ENCODE measurements at places on chromosomes 6 and 20.

GRCh38 chr6:19298421-19298820 lies 538.7 kb upstream of the ID4 start:
- DNase-seq, result no peak

- no peak for DNase-seq
These were observed 36.5 kb downstream of the ZNF217 start for GRCh38 chr20:53557130-53557529.

GRCh38 chr20:46056970-46057855 lies 28.2 kb downstream of the SLC12A5 start:
- peak; percentile 28 for DNase-seq

DNA sequence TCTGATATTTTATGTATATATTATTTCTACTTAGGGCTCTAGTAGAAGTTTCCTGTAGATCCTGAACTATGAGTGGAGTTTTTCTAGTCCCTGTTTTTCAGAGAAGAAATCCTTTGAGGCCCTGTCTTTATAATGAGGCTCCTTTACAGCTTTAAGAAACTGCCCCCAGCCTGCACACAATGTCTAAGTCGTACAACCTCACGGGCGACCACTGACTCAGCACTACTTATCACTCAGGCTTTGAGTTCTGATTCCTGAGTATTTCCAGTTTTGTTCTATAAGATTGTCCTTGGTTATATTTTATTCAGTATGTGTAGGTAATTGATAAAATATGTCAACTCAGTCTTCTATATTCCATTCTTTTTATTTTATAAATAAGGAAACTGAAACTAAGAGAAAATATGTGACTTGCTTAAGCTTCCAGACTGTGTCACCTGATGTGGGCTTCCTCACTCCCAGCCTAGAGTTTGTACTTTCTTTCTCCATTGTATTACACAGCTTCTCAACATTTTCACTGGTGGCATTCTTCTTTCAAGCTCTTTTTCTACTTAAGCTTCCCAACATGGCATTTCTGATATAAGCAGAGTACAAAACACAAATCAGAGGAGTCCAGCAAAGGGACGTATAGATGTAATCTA lies 167.0 kb downstream of the TBX18 start:
- no peak for DNase-seq

GRCh38 chr20:48364688-48365421 lies 462.9 kb downstream of the PREX1 start:
- DNase-seq, result no peak

- peak; percentile 72 for DNase-seq
These were observed at the start of gene KCNK15 for GRCh38 chr20:44745598-44746366. KCNK15 (plus strand) TSS chr20:44745865; CDS start chr20:44745911, 46 bp downstream.

DNA sequence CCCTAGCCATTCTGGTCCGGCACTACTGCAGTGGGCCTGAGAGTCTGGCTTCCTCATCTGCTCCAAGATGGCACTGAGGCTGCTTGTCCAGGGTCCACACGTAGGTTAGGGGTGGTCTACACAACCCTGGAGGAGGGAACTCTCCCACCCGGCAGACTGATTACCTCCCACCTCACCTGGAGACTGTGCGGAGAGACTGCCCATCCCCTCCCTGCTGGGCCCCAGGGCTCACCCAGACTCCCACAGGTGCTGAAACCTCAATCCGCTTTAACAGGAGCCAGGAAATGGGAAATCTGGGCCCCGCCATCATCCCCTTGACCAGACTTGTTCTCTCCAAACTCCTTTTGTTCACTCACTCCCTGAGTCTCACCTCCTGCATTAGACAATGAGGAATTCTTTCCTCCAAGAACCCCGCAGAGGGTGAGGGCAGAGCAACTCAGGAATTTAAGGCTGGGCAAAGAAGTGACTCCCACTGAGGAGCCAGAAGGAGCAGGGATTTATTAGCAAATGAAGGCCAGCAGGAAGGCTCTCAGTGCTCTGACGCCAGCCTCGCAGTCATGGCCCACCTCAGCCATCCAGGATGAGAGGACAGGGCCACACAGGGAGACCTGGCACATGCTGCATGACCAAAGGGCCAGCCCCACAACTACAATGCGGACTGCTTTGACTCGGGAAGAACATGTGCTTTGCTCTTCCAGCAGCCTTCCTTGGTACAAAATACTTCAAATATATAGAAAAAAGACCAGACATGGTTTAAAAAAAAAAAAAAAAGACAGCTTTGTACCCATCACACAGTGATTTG lies 53.0 kb downstream of the CDK5RAP1 start:
- no peak for DNase-seq

DNA sequence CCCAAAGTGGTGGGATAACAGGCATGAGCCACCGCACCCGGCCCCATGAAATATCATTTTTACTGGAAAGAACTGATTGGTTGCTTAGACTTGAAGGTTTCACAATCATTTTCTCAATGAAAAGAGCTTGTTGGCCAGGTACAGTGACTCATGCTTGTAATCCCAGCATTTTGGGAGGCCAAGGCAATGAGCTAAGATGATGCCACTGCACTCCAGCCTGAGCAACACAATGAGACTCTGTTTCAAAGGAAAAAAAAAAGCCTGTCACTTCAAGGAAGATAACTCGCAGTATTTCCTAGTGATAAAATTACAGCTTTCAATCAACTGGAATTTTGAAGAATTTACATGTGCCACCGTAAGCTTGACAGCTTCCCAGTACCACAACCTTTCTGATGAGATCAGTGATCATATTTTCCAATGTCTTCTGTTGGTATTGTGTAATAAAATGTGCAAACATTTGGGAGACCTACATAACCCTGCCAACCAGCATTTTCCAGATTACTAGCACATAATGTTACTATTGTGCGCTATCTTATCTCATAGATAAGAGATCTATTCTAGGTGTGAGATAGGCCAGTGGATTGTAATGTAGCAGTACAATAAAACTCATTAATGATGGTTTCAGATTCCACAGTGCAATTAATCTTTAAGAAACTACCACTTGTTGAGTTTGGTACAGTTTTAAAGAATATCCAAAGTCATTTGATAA lies 7.2 kb downstream of the PNLDC1 start:
- DNase-seq, result no peak

GRCh38 chr20:45509091-45509490 lies 6.3 kb downstream of the SPINT3 start:
- DNase-seq, result no peak

GRCh38 chr20:57103146-57103800 lies 163.2 kb downstream of the BMP7 start:
- DNase-seq, result no peak

GRCh38 chr20:34547844-34548613 lies 10.5 kb upstream of the MAP1LC3A start:
- no peak for DNase-seq

GRCh38 chr6:37555040-37555781 lies 55.5 kb upstream of the CCDC167 start:
- no peak for DNase-seq

- DNase-seq, result no peak
These were observed 166.5 kb upstream of the QKI start for GRCh38 chr6:163248051-163248450.

DNA sequence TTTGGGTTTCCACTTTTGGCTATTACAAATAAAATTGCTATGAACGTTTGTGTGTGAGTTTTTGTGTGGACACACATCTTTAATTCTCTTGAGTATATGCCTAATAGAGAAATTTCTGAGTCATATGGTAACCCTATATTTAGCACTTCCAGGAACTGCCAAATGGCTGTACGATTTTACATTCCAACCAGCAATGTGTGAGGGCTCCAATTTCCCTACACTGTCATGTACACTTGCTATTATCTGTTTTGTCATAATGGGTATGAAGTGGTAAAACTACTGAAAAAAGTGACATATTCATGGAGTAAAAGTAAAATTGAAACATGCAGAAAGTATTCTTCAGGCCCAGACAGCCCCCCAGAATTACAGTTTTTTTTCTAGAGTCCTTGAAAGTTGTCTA lies 59.6 kb upstream of the ESR1 start:
- DNase-seq, result no peak

GRCh38 chr20:909641-910040 lies 6.5 kb downstream of the ANGPT4 start:
- no peak for DNase-seq

DNA sequence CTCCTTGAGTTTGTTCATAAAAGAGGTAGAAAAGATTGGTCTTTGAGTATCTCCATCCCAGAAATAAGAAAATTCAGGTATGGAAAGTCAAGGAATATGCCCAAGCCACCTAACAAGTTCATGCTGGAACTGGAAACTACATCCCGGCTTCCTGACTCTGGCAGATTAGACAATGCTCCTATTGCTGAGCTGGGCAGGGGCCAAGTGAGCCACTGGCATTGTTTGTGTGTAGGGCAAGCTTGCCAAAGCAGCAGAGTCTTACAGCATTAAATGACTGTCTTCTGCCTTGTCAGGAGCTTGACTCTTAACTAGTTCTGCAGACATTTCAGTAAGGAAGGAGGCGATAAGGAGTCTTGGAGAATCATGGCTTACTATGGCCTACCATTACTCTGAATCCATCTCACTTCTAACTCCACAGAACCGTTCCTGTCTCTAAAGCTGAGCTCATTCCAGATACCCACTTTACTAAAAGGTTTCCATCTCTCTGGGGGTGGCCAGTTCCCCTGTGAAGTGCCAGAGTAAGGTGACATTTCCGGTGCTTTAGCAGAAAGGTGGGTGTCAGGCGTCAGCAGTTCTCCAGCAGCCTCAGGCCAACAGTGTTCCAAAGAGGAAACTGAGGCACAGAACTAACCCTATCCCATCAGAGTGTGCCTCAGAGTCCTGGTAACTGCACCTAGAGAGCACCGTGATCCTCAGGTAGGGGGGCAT lies 30.1 kb downstream of the PRDM1 start:
- no peak for DNase-seq

DNA sequence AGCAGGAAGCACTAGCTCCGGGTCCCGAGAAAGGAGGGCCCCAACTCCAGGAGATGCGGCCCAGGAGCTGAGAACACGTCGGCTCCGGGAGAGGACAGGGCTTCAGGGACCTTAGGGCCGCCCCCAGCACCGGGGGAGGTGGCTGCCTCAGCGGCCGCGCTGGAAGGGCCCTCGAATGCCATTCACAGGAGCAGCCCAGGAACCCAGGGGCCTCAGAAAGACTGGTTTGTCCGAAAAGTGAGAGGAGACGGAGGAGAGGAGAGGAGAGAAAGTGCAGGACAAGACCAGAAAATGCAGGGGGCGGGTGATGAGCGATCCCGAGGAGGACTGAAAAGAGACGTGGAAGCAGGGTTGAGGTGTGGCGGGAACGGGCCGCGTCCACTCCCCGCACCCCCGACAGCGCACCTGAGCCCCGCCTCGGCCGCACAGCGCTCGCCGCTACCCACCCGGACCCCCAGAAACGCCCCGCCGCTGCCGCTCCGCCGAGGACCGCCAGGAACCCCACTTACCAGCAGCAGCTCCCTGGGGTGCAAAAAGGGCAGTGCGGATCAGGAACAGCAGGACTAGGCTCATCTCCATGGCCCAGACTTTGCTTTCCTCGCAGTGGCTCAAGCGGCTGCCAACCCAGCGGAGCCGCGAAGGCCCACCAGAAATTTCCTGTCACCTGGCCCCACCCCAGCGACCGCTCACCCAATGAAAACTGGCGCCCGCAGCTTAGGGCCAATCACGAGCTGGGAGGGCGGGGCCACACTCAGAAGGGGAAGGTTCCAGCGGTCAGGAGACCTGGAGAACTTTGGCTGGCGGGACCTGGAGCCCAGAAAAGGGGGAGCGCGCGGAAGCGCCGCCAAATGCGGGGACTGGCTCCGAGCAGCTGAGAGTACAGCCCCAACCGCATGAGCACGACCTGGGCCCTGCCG lies 25.4 kb downstream of the HLA-F start:
- DNase-seq, result peak; percentile 92

DNA sequence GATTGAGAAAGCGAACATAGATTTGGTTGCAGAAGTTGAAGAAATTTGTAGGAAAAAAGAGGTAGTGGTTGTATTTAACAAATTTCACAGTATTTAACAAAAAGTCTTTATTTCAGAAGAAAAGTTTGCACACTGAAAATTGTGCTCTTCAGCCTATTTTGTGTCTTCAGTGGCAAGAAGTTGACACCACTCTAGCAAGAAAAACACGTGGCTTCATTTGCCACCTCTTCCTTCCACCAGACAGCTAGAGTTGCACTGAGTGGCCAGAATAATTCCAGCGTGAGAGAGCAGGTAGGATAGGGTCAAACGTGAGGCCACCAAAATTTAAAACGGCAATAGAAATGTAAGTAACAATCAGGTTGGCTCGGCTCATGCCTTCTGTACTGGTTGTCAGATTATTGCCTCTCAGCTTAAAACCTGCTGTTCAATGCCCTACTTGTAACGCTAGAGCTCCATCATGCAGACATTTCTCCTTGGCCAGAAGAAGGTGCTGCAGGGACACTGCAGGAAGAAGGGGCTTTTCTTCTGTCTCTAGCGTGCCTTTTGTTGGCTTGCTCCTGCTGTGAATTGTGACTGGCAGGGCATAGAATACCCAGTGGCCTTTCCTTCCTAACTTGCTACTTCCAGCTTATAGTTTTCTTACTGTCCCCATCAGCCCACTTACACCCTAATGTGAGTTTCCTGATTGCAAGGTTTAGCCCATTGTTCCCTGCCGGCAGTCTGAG lies 12.1 kb downstream of the TRAPPC3L start:
- DNase-seq, result no peak

DNA sequence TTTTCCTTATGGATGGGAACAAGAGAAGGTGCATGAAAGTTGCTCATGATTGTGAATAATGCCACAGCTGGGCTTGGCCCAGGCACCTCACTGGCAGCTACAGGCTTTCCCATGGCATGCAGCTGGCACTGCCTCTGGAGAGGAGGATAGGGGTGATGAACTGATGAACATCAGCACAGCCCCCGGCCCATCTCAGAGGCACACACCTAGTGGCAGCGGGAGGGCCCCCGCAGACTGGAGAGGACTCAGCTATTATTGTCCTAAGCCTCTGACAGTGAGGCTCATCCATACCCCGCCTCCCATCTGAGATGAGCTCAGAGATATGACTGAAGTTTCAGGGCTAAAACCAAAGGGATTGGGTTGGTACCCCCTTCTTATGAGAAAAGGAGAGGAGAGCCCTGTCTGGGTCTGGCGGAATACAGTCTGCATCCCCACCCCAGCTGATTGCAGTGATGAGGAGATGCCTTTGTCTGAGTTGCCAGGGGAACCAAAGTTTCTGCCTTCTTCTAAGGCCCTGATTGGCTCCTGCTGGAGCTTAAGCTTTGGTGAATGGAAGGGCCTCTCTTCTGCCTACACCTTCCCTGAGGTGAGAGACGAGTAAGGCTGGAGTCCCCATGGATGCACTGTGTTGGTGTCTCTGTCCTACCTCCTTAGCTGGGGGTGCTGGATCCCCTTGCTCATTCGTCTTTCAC lies 27.6 kb upstream of the EPB41L1 start:
- DNase-seq, result no peak

GRCh38 chr6:46013639-46014038 lies 2.0 kb downstream of the CLIC5 start:
- DNase-seq, result peak; percentile 7

GRCh38 chr20:63005862-63006539 lies 763 bp downstream of the BHLHE23 start:
- DNase-seq, result peak; percentile 20

DNA sequence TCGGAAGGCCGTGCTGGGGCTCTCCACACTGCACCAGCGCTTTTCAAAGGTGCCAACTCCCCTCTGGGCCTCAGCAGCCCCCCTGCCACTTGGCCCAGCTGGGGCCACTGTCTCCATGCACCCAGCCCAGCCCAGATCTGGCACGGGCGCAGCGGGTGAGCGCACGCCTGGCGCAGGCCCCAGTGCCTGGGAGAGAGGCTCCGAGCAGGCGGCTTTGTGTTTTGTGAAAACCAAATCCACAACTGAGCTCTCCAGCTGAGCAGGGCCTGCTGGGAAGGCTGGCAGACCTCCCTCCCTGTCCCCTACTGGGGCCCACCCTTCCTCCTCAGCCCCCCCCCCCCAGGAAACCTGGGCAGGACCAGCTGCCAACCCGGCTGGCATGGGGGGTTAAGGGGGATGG lies 17.0 kb downstream of the MDGA1 start:
- no peak for DNase-seq

Data from stimulated activated CD4-positive, alpha-beta T cell treated with anti-CD3 and anti-CD28 coated beads, Interleukin-15, amount 100 ng/mL, for 24 hours (primary cell).